Naive thymus-derived CD4-positive, alpha-beta T cell (primary cell): ENCODE measurements at places on chromosomes 3 and 15. TPM values are rescaled to one million over a fixed set of nuclear protein-coding genes. Genes with fewer than 3 reads are reported as not detected.
A peak's percentile ranks its signal among the peaks of the same experiment; 100 is the strongest.

DNA sequence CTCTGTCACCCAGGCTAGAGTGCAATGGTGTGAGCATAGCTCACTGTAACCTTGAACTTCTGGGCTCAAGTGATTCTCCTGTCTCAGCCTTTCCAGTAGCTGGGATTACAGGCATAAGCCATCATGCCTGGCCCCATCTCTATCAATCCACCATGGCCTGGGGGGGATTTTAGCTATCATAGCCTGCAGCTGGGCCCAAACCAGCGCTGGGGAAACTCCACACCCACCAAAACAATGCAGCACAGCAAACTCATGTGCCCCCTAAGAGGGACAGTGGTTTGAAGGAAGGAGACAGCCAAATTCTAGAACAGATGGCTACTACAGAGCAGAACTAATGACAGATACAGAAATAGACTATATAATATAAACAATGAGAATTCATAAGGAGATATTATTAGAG lies 13.8 kb upstream of the NSMCE3 start:
- DNase-seq, result no peak

The PARP15 gene
- 7.2 TPM for polyA plus RNA-seq

DNA sequence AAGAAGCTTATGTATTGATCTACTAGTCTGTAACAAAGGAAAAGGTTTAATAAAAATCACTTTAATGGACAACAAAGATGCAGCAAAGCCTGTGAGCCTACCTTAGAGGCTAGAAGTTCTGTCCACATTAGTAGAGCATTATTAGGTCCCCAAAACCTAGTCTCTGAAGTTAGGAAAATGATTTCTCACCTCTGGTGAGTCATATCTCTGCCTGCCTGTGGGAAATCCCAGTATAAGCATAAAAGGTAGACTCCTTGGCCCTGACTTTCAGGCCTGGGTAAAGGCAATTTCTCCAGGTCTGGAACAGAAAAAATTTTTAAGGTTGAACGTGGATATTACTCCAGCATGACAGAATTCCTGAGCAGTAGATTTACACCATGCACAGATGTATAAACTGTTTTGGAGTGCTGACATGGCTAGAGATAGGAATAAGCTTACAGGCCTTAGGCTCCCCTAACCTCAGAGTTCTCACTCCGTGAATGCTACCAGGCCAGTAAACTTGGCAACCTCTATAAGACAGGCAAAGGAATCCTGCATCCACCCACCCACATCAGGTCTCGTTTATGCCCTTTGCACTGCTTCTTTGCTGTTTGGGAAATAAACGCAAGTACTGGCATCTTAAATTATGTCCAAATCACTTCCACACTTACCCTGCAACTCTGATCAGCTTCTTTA lies 104.1 kb downstream of the SERPINI1 start:
- DNase-seq, result no peak

- no peak for DNase-seq
Observed at GRCh38 chr3:130779031-130779430, 32.4 kb upstream of the PIK3R4 start.

DNA sequence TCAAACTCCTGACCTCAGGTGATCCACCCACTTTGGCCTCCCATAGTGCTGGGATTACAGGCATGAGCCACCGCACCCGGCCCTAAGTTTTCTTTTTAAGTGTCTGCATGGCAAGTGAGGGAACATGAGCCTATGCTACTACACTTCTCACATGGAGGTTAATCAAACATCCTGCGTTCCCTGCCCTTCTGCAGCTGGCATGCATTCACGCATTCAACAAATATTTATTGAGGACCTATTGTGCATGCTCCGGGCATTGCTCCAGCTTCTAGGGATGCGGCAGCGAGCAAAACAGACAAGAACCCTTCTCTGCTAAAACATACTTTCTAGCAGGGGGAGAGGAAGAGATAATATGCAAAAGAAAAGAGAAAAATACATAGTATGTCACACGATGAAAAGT lies 42.6 kb upstream of the ACKR4 start:
- no peak for DNase-seq

The CCNL1 gene
- 68.3 TPM for polyA plus RNA-seq

- DNase-seq, result no peak
Observed at GRCh38 chr3:137642831-137643230, 121.3 kb upstream of the SOX14 start.

GRCh38 chr15:96327155-96327741 lies 3.3 kb upstream of the NR2F2 start:
- no peak for DNase-seq

The ATP10A gene
- polyA plus RNA-seq, result 18.5 TPM

DNA sequence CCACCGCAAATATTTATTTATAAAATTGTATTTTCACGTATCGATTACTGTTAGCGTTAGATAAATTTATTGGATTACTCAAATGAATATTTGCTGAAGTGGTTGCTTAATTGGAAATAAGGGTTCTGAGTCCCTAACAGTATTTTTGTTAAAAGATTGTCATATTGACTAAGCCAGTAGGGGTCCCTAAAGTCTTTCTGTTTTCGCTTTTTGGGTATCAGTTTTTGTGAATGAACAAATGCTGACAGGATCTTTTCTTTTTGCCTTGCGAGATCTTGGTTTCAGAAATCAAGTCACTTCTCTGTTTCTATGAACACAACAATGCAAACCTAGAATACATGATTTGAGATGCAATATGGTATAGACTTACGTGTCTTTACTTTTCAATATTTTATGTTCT lies 7.1 kb downstream of the RAD51 start:
- DNase-seq, result no peak

DNA sequence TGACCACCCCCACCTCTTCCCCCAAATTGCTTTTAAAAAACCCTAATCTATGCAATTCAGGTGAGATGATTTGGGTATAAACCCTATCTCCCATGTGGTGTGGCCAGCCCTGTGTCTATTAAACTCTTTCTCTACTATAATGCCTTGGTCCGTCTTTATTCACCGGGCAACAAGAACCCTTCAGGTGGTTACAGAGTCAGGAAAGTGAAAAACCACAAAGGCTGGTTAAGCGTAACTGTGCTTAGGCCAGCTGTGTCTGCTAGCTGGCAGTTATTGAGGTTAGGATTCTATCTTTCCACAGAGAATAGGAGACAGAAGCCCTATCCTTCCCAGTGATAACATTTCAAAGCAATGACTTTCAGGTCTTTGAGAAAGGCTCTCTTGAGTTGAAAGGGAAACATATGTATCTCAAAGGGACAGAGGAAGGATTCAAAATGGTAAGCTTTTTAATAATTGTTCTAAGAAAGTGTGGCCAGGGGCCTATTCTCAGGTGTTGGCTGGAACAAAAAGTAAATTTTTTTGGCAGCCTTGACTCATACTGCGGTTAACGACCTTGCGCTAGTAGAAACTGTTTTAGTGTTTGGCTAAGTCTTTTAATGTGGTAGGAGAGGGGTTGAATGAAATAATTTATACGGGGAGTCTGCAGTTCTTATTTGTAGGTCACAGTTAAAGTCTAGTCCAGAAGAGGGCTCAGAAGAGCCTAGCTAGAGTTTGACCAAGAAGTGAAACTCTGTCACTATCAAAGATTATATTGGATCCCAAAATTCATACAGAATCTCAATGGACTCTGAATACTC lies 89.0 kb downstream of the NPAP1 start:
- DNase-seq, result no peak

DNA sequence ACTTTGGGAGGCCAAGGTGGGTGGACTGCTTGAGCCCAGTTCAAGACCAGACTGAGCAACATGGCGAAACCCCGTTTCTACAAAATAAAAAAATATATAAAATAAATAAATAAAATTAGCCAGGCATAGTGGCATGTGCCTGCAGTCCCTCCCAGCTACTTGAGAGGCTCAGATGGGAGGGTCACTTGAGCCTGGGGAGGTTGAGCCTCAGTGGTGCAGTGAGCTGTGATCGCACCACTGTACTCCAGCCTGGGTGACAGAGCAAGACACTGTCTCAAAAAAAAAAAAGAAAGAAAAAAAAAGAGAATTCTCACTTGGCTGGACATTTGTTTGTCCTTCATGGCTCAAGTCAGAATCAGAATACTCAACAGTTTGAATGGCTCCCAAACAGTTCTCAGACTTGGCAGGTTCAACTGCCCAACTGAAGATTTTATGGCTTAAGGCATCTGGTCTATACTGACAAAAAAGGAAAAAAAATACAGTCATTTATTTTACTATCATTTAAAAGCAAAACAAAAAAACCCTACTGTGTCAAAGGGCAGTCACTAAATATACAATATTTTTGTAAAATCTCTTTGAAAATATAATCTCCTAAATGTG lies 106.6 kb downstream of the FBXL22 start:
- no peak for DNase-seq

The KCNMB2 gene
- not detected for polyA plus RNA-seq

DNA sequence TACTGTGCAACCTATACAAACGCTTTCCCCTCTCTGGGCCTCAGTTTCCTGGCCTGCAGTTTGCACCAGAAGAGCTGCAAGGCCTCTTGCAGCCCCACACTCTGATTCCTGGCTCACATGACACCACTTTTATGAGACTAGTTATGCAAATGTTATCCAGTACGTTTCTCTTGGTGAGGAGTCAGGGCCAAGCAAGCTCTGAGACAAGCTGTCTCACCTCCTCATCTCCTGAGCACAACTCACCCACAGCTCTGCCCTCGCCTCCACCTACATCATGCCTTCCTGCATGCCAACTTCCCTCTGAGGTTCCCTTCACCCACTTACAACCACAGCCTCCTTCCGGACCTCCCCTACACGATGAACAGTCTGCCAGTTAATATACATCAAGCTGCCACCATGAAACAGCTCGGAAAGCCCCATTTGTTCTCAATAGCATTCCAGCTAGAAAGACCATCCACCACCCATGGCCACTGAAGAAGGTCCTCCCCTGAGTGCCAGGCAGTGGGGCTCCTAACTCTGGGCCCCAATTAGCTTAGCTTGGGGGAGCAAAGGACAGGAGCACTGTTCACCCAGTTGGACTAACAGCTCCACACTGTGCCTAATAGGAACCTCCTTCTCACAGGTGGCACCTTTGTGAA lies 25.0 kb downstream of the CRYGS start:
- peak; percentile 64 for DNase-seq

DNA sequence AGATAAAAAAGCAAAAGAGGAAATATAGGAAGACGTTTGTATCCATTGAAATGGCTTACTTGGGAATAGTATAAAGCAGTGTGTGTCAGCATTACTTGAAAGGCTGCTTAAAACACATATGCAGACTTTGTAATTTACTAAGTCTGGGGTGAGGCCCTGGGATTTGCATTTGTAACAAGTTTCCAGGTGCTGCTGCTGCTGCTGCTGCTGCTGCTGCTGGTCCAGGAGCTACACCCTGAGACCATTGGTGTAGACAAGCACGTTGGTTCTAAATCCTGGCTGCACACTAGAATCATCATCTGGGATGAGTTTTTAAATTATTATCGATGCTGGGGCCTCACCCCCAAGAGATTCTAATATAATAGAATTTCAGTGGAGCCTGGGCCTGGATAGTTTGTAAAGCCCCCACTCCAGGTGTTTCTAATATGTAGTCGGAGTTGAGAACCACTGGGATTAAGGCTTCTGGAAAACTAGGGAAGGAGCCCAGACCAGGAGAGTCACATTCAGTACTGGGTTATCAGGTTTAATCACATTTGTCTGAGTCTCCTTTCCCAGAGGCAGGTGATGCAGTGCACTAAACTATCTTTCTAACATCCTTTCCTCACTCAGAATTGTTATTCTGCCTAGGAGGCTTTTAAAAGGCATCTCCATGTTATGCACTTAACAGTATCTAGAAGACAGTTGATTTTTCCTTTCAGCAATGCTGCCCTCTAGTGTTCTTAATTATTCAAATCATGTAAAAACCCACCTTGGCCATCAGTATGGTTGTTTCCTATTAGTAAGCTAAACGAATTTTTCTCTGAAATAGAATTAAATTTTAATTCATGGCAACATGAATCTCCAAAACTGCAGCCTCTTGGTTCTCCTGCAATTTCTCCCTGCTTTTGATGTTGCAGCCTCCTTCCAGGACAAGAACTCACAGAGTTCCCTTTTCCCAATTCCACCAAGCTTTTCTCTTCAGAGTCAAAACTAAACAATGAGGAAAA lies 45.4 kb downstream of the SSR3 start:
- peak; percentile 66 for DNase-seq

DNA sequence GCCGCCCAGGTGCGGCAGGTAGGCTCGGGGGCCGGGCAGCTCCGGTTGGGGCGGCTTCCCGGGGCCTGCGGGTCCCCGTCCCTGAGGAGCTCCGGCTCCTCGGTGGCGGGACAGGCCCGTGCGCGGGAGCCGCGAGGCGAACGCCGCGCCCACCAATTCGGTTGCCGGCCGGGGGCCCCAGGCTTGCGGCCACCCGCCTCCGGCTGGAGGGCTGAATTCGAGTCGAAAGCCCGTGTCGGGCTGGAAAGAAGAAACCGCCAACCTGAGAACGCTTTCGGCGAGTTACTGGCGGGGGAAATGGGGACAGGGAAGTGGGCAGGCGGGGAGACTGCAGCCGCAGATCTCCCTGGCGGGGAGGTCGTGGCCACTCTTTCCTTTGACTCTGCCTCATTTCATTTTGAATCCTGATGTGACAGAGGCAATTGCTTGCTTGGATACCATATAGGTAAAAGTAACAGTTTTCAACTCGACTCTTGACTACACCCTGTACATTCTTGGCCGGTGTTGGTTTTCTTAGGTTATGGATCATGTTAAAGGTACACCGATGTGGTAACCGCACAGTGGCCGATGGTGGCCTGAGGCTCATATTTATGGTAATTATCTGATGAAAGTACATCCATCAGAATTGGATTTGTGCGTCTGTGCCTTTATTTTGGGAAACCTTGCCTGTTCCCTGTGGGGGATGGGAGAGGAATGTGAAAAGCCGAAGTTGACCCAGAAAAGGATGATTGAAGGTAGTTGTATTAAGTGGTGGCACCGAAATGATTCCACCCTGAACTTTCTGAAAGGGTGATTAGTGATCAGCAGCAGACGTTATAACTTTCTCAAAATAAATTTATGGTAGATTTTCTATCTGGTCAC lies 1.7 kb downstream of the B3GNT5 start:
- peak; percentile 18 for DNase-seq

- DNase-seq, result no peak
Observed at GRCh38 chr15:58682234-58682633, 67.3 kb downstream of the ADAM10 start.

GRCh38 chr3:127671523-127672428 lies 976 bp upstream of the ABTB1 start:
- peak; percentile 68 for DNase-seq

The GOLGA6D gene
- polyA plus RNA-seq, result not detected

The NLGN1 gene
- not detected for polyA plus RNA-seq

GRCh38 chr15:76999996-77000395 lies 5.1 kb downstream of the PSTPIP1 start:
- no peak for DNase-seq

- no peak for DNase-seq
Observed at GRCh38 chr3:197525706-197526105, 30.1 kb downstream of the BDH1 start.

GRCh38 chr3:34882764-34883163 lies 756.6 kb upstream of the ARPP21 start:
- DNase-seq, result no peak
